Ovary (tissue), 10 donors: ENCODE measurements at places on chromosomes 3 and 15.

DNA sequence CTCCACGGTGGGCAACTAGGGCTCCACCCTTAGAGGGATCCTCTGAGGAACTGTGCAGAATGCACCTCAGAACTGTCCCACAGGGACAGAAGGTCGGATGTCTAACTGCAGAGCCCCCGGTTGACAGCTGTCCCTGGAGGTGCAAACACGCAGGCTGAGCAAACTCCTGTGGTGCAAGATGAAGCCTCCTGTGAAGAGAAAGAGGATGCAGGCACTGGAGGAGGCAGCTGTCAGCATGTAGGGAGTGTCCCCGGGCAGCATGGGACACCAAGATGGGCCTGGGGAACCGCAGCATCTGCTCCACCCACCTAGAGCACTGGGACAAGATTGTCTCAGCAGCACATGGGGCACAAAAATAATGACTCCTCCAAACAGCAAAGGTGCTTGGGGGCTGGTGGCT lies 258.9 kb downstream of the ABHD5 start:
- no peak overlapping the region for H3K4me3 ChIP-seq
- no peak for DNase-seq

DNA sequence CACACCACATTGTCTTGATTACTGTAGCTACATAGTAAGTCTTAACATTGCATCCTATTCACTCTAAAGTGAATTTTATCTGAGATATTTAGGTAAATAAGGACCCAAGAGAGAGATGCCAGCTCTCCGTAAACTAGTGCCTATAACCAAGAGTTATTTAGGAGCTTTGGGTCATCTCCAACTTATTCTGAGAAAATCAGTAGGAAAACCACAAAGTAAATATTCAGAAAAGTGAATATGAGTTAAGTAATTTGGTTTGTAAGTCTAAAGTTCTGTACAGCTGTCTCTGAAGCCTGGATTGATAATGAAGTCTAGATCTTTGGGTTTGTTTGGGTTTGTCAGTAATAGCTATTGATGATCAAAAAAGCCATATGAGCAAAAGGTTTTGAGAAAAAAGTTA lies 120.0 kb downstream of the FNDC3B start:
- no peak for DNase-seq
- no peaks in the 10 kb centered on the region for H3K27me3 ChIP-seq
- no peaks in the 10 kb centered on the region for H3K36me3 ChIP-seq
- peaks cover 7% of the 10 kb centered on the region for H3K4me1 ChIP-seq

GRCh38 chr15:96262549-96263489 lies 67.7 kb upstream of the NR2F2 start:
- peaks cover 9% of the 10 kb centered on the region for H3K4me1 ChIP-seq
- H3K4me3 ChIP-seq, result no peak overlapping the region
- no peaks in the 10 kb centered on the region for H3K27me3 ChIP-seq
- no peak for DNase-seq
- no peaks in the 10 kb centered on the region for H3K36me3 ChIP-seq
- H3K27ac ChIP-seq, result peak overlapping the region; percentile 68

DNA sequence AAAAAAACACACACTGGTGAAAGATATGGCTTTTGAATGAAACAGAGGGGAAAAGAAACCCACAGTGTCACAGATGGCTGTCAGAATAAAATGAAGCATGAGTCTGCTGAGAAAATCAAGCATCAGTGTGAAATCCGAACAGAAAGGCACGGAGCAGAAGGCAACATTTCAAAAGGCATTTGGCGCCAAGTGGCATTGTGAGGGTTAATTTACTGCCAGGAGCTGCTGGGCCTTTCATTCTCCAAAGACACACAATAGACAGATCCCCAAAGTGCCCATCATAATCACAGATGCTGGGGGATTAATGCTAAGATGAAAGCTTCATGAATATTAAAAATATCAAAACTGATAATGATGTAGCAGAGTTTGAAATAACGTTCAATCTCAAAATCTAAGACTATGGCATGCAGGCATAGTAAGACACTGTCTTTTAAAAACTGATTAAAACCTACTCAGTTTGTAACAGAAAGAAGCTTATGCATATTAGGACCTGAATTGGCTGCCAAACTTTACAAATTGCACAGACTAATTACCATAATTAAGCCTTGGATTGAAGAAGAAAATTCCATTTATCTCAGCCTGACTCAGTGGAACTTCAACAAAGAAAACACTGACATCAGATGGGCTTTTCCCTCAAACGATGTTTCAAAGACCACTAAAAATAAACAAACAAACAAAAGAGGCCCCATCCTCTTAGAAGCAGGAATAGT lies 589.2 kb downstream of the ROBO1 start:
- no peak for DNase-seq
- H3K27ac ChIP-seq, result no peak overlapping the region
- no peaks in the 10 kb centered on the region for H3K27me3 ChIP-seq
- no peaks in the 10 kb centered on the region for H3K36me3 ChIP-seq
- H3K4me1 ChIP-seq, result no peaks in the 10 kb centered on the region

DNA sequence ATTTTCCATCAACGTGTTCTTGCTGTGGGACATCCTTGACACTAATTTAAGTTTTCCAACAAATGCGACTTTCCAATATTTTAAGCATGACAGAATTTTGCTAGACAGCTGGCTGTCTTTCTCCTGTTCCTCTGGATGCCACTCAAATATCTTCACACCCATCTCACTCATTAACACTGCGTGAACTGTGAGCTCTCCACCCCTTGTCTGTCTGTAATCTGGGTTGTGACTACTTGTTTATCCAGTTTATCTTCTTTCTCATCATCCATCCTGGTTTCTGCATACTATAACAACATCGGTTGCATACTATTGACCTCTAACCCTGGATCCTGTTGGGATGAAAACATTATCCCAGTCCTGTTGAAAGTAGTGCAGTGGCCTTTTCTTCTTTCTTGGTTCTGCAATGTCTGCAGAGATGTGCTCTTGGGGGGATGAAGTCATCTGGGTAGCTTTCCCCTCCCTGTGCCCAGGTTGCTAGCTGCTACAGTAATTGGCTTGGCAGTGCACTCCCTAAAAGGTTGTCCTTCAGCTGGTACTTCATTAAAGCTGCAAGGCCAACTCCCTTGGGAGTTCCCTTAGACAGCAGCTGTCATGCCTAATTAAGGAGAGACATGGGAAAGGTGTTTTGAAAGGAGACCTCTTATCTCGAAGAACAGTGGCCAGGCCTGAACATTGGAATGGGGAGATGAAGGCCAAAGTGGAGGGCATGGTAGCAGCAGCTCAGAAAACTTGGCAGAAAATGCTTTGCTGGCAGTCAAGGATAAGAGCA lies 24.7 kb downstream of the KAT2B start:
- no peak overlapping the region for H3K27ac ChIP-seq
- peaks cover 10% of the 10 kb centered on the region for H3K4me1 ChIP-seq
- no peaks in the 10 kb centered on the region for H3K36me3 ChIP-seq

GRCh38 chr3:147267434-147267833 lies 138.9 kb downstream of the ZIC4 start:
- no peaks in the 10 kb centered on the region for H3K4me1 ChIP-seq
- no peak overlapping the region for H3K27ac ChIP-seq

- no peaks in the 10 kb centered on the region for H3K4me1 ChIP-seq
- H3K27ac ChIP-seq, result no peak overlapping the region
- H3K4me3 ChIP-seq, result no peak overlapping the region
- DNase-seq, result no peak
- no peaks in the 10 kb centered on the region for H3K36me3 ChIP-seq
- H3K27me3 ChIP-seq, result no peaks in the 10 kb centered on the region
Measured at GRCh38 chr3:100637197-100637631, 27.8 kb downstream of the ADGRG7 start.

GRCh38 chr15:85474700-85475316 lies 94.4 kb downstream of the AKAP13 start:
- peaks cover 14% of the 10 kb centered on the region for H3K4me1 ChIP-seq
- H3K27ac ChIP-seq, result no peak overlapping the region
- DNase-seq, result no peak
- no peak overlapping the region for H3K4me3 ChIP-seq

GRCh38 chr3:164533275-164533674 lies 545.0 kb downstream of the SI start:
- no peaks in the 10 kb centered on the region for H3K36me3 ChIP-seq
- no peak overlapping the region for H3K27ac ChIP-seq
- no peaks in the 10 kb centered on the region for H3K4me1 ChIP-seq
- H3K4me3 ChIP-seq, result no peak overlapping the region
- peaks cover 2% of the 10 kb centered on the region for H3K27me3 ChIP-seq
- DNase-seq, result no peak

DNA sequence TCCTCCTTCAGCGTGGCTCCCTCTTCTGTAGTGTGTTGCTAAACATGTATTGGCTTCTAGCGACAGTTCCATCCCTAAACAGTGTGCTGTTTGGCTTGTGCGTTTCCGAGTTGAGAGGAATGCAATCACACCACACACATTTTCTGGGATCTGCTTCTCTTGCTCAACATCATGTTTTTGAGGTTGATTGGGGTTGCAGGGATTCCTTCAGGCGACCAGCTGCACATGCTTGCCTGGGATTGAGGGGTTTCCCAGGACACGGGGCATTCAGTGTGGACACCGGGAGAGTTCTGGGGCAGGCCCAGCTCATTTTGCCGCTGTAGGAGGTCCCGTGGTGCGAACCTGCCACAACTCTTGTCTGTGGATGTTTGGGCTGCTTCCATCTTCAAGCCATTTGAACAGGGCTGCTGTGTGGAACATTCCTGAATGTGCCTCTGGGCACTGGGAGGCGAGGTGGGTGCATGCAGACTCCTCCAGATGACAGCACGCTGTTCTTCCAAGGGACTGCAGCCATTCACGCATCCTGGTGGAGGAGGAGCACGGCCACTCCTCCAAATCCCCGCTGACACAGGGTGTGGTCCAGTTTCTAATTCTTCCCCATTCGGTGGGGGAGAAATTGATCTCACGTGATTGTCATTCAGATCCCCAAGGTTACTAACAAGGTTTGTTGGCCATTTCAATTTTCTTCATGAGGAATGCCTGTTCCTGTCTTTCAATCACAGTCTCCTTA lies 82.8 kb downstream of the PLXNA1 start:
- H3K27ac ChIP-seq, result no peak overlapping the region
- no peak overlapping the region for H3K4me3 ChIP-seq
- H3K27me3 ChIP-seq, result no peaks in the 10 kb centered on the region
- no peaks in the 10 kb centered on the region for H3K36me3 ChIP-seq
- DNase-seq, result no peak
- H3K4me1 ChIP-seq, result no peaks in the 10 kb centered on the region

- no peak for DNase-seq
- peaks cover 1% of the 10 kb centered on the region for H3K4me1 ChIP-seq
Measured at GRCh38 chr3:61357902-61358301, 106.7 kb upstream of the FHIT start.

DNA sequence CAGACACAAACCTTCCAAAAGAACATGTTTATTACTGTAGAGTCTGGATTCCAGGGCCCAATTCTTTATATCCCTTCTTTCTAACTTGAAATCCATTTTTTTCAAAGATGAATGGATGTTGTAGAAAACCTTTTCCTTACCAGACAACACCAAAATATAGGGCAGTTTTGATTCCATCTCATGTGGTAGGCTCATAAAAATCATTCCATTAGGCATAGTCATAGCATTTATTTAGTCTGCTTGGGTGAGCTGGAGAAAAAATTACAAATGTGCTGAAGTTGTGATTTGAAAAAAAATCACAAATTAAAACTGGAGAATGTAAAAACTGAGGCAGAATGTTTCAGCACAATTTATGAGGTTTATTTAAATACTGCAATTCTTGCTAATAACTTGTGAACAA lies 199.3 kb upstream of the TBC1D5 start:
- H3K4me3 ChIP-seq, result no peak overlapping the region
- H3K27me3 ChIP-seq, result no peaks in the 10 kb centered on the region
- H3K36me3 ChIP-seq, result no peaks in the 10 kb centered on the region
- H3K27ac ChIP-seq, result no peak overlapping the region
- H3K4me1 ChIP-seq, result no peaks in the 10 kb centered on the region

GRCh38 chr3:120821426-120821825 lies 78.9 kb downstream of the GTF2E1 start:
- H3K4me3 ChIP-seq, result no peak overlapping the region
- DNase-seq, result no peak
- no peak overlapping the region for H3K27ac ChIP-seq
- no peaks in the 10 kb centered on the region for H3K36me3 ChIP-seq
- H3K4me1 ChIP-seq, result peaks cover 5% of the 10 kb centered on the region
